Activated naive CD4-positive, alpha-beta T cell treated with Interleukin-2 at 50 U/mL for 16 hours (primary cell): ENCODE measurements at places on chromosomes 2 and 18.

DNA sequence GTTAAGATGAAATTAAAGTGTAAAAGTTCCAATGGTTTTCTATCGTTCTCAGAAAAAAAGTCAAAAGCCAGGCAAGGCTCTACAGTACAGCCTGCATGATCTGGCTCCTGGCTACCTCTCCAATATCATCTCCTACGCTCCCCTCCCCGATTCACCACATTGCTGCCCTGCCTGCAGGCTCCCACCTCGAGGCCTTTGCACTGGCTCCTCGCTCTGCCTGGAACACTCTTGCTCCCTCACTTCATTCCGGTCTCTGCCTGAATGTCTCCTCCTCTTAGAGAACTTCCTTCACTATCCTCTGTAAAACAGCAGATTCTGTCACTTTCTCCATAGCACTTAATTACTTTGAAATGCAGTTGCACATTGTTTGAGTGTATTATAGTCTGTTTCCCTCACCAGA is 72.5 kb downstream of the KLF7 start:
- no peak for DNase-seq

- no peak for DNase-seq
Observed at GRCh38 chr2:136013955-136014354, 28.5 kb upstream of the DARS1 start.

DNA sequence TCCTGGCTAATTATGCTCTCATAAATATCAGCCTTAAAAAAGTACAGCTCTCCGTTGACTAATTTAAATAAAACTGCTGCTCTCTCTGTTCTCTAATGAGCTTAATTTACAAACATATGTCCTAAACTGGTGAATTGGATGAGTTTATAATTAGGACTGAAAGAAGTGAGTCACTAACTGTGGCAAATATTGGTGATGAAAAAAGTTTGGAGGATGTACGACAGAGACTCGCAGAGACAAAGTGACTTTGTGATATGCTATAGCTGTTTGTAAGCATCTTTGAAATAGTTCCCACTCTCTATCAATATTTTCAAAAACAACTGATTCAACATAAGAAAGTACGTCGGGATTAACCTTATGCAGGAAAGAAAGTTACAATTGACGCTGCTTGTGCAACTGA is 138.9 kb upstream of the TMEFF2 start:
- DNase-seq = no peak

DNA sequence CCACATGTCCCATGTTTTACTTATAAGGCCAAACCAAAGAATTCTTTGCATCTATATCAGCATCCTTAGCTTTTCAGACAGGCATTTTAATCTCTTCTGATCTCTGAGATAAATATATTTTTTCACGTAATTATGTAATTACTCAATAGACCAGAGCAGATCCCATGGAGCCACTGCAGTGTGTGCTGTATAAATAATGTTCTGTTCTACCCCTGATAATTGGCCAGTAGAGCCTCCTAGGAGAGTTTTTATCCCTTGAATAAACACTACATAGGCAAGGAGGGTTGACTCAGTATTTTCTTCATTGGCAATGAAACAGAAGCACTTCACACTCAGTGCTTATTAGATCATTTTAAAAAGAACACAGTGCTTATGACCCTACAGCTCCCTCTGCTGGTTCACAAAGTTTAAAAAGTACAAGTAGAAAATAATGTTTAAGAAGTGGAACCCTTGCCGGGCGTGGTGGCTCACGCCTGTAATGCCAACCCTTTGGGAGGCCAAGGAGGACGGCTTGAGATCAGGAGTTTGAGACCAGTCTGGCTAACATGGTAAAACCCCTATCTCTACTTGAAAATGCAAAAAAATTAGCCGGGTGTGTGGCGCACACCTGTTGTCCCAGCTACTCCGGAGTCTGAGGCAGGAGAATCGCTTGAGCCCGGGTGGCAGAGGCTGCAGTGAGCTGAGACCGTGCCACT is 91.9 kb downstream of the PPP1R1C start:
- DNase-seq = no peak

GRCh38 chr2:206863716-206864115 is 75.6 kb upstream of the CPO start:
- no peak for DNase-seq

GRCh38 chr2:158716121-158716791 is 78.9 kb upstream of the DAPL1 start:
- no peak for DNase-seq

GRCh38 chr2:241794250-241794823 is 14.7 kb upstream of the NEU4 start:
- no peak for DNase-seq

DNA sequence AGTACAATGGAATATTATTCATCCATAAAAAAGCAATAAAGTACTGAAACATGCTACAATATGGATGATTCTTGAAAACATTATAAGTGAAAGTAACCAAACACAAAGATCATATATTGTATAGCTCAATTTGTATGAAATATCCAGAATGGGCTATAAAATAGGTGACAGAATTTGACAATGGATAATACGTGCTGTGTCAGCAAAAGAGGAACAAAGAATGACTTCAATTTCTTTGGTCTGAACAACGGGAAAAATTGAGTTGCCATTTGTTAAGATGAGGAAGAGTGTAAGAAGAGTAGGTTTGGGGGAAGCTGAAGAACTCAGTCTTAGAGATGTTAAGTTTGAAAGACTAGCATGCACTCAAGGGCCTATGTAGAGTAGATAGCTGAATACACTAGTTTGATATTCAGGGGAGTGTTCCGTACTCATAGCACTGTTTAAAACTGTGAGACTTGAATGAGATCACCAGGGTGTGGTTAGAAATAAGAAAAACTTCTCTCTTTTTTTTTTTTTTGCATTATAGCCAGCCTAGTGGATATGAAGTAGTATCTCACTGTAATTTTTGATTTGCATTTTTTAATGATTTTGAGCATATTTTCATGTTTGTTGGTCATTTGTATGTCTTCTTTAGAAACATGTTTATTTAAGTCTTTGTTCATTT is 213.6 kb downstream of the NR4A2 start:
- no peak for DNase-seq

DNA sequence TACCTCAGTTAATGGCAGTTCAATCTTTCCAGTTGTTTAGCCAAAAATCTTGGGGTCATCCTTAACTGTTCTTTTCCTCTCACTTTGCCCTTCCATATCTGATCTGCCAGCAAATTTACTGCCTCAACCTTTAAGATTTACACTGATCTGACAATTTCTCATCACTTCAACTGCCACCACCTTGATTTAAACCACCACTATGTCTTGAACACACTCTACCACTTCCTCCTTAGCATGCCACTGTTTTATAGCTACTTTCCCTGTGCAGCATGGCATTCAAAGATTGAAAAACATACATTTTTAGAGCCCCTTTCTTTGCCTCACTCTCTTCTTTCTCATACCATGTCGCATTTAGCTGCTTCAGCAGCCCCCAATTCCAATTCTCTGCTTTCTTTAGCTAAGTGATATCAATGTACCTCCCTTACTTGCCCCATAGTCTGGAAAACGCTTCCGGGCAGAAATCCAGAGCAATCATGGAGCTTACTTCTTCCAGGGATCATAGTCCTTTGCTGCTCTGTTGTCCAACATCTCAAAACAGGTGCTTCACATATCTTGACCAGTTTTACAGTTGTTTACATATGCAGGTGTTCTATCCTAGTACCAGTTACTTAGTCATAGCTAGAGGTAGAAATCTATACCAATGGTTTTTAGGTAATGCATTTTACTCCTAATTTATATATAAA is 10.9 kb downstream of the PGAP1 start:
- no peak for DNase-seq
